Stimulated activated CD8-positive, alpha-beta memory T cell treated with anti-CD3 and anti-CD28 coated beads, Interleukin-2, amount 100 ng/mL, for 1 hour (primary cell): ENCODE measurements at places on chromosomes 4 and X.

GRCh38 chr4:2792711-2793585 is at the start of gene SH3BP2:
Gene SH3BP2 (plus strand): TSS chr4:2793085. CDS start chr4:2820618, 27,533 bp downstream.
- DNase-seq, result no peak

GRCh38 chr4:121688261-121688660 is 8.5 kb downstream of the ANXA5 start:
- no peak for DNase-seq

GRCh38 chr4:25723409-25723808 is 67.8 kb downstream of the SLC34A2 start:
- DNase-seq, result no peak

GRCh38 chr4:140673729-140674128 is 82.5 kb downstream of the TBC1D9 start:
- no peak for DNase-seq

GRCh38 chr4:150477869-150478268 is 104.1 kb upstream of the MAB21L2 start:
- no peak for DNase-seq

DNA sequence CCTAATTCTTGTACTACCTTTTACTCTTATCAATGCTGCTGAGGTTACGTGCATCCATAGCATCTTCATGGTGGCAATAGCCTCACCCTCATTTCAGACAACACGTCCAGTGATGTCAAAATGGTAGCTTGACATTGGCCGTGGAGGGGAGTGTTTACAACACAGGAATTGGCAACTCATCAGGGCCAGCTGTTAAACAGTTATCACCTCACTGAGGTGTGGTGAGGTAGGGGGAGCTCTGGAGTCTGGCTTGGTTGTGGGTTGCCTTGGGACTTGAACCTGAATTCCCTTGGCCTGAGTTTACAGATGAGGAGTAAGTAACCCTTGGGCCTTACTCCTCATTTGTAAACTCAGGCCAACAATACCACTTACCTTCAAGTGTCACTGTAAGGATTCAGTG is 10.4 kb downstream of the SASH3 start:
- DNase-seq, result no peak

- no peak for DNase-seq
Measured at GRCh38 chr4:158590824-158591223, 69.1 kb downstream of the RXFP1 start.

GRCh38 chrX:132206259-132206658 is 13.0 kb downstream of the RAP2C start:
- no peak for DNase-seq

DNA sequence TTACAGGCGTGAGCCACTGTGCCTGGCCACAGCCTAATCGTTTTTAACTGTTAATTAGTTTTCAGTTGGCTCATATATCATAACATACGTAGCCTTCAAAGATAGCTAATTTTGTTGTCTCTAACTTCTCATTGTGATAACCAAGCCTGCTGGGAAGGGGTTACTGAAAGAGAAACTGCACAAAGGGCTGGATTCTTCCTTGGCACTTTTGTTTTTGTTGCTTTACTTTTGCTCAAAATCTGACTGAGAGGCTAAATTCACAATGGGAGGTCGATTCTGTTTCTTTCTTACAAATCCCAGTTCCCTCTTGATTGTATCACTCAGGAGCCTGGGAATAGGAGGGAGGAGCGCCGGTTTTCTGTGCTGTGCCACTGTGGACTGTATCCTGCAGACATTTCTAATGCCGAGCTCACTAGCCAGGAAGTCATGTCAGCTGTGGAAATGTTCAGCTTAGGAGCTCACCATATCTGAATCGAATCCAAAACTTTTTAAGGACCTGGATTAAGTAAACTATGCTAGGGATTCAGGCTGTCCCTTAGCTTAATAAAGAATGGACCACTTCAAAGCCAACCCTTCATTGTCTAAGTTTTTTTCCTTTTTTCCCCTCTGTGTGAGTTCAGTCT is 120.5 kb upstream of the FAT1 start:
- DNase-seq, result no peak

DNA sequence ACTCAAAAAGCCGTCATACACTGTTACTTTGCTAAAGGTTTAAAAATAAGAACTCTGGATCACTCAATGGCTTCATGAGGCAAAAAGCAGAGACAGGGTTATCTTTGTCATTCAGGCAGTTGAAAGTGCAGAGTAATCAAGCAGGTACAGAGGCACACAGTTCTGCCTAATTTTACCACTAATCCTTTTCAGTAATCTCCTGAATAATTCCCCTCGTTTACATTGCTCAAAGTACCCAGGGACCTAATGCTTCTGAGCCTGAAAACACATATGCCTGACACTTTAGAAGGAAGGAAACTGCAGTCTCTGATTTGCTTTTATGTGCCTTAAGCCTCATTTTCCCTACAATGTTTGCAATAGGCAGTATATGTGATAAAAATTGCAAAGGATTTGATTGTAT is 71.4 kb upstream of the TRAM1L1 start:
- no peak for DNase-seq

DNA sequence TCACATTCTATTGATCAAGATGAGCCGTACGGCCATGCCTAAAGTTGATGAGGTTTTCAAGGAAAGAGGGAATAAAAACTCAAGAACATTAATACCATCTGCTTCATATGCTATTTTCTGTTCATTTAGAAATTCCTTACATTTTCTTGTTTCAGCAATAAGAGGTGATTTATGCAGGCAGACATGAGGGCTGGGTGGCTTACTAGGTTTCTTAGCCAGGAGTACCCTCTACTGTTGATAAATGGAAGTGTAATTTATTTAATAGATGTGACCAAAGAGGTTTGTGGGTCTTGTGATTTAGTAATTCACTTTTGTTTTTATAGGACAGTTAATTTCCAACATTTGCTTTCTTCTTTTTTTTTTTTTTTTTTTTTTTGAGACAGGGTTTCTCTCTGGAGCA is 6.4 kb upstream of the SMIM9 start:
- DNase-seq, result no peak

DNA sequence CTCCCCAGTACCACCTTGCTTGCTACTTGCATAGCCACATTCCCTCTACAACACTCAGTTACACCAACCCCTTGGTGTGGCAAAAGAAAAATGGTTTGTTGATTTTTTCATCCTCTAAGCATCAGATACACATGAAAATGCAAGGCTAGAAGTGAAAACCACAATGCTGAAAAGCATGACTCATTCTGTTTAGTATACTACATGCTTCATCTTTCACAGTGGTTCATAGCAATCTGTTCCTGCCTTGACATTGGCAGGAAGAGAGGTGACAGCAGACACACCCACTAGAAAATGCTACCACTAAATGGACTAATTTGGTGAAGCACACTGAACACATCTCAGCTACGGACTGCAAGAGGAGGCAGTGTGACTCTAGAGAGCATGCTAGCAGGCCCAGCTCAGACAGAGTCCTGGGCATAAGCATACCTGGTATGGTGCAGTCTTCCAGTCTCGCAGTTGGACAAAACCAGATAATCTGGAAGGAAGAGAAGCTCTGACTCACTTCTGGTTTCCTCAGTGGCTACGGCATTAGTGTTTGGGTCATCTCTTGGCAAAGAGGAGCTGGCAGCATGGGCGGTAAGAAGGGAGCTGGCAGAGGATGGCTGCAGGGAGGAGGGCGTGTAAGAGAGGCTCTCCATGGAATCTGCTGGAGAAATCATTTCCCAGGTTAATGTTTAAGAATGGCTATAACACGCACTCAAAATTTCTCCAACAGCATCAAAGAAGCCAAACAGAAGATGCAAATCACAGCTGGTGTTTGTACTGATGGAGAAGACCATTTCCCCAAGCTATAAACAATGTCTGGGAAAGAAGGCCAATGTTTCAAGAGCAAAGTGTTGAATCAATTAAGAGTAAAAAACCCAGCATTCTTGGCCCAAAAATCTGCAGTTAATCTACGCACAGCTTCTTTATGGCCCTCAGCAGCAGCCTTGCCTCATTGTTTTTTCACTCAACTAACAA is 37.8 kb downstream of the GAB3 start:
- no peak for DNase-seq

- no peak for DNase-seq
Measured at GRCh38 chr4:41814565-41814964, 66.0 kb upstream of the PHOX2B start.

- DNase-seq, result no peak
Measured at GRCh38 chr4:68599150-68599549, 23.0 kb upstream of the UGT2B17 start.

DNA sequence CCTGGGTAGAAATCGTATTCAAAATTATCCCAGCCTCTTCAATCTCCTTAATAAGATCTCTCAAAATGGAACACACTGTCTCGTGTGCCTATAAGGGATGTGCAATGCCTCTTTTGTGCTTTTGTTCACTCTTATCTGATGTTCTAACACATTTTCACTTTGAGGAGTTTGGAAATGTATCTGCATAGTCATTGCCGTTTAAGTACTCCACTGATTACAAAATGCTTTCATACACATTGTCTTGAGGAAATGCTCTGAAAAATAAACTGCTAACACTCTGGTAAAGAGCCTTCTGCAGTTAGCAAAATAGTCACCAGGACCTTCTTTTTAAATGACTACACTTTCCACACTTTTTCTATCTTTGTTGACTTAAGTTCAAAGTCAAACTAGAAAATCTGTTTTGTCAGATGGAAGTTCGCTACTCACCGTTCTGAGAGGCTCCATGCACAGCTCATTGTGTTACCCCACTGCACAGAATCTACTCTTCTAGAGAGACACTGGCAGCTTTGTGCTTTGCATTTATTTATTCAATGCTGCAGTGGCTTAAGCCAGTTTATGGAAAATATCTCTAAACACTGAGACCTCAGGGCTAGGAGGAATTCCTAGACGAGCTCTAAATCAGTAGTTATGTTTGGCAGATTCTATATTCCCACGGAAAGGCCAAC is 159.0 kb downstream of the CHIC2 start:
- no peak for DNase-seq

DNA sequence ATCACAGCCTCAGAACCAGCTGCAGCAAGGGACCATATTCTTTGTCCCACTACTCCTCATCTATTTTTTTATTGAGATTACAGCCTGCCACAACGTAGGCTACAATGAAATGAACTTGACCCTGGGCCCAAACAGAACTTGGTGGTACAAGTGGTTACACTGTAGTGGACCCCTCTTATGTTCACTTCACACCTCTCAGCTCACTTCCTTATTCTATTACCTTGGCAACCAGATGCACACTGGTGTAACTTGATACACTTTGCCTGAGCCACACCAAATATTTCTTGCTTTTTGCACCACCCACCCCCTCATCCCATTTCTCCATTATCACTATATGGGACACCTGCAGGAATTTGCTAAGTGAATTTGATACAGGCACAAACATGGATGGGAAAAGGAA is 105.8 kb downstream of the CXCL13 start:
- DNase-seq, result no peak

DNA sequence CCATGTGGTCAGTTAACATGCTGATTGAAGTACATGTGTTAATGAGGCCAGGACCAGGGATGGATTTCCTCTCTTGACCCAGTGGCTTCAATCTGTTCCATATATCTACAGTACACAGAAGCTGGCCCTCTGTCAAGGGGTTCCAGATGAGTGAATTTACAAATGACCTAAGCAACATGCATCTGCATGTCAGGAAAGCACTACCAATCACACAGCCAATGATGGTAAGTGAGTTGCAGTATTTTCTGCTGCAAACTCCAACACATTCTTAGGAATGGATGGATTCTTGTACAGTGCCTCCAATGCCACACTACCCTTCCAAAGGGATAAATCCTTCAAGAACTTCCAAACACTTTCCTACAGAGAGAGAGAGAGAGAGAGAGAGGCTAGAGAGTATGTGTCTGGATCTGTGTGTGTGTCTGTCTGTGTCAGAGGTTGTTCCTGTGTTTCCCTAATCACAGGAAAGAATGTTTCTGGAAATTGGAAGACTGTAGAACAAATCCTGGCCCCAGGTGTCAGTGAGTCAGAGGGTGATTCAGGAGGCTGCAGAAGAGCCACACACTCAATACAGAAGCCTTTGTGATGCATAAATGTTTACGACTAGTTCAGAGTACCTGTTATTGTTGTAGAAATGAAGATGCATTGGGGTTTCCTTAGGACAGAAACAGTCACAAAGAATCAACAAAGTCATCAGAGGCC is 107.5 kb downstream of the GUCY2F start:
- DNase-seq, result no peak
